ENCODE measurements at places on chromosomes 2 and 18.
A peak's percentile ranks its signal among the peaks of the same experiment; 100 is the strongest.

GRCh38 chr2:239564587-239564986 is 163.8 kb upstream of the HDAC4 start:
- no peak for DNase-seq

DNA sequence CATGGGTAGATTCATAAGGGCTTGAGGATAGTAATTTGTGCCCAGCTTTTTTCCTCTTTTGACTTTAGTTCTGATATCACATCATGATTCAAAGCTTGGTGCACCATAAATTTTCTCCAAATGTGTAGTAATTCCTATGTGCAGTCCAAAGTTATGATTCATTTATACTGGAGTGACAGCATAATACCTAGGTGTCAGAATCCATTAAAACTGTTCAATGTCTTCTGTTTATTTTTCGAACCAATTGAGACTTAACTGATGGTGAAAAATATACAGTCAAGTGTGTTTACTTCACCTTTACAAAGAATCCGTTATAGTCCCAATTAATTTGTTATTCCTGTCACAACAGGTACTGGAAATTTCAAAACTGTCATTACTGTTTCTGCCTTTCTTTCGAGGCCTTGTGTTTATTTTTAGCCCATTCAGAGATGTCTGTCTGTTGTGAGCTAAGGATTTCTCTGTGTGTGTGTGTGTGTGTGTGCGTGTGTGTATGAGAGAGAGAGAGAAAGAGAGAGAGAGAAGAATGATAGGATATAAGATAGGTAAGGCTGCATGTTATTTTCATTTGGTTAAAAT is 389.7 kb upstream of the ATP5MC3 start:
- DNase-seq = no peak

GRCh38 chr2:239253264-239253663 is 147.6 kb downstream of the HDAC4 start:
- DNase-seq = no peak

DNA sequence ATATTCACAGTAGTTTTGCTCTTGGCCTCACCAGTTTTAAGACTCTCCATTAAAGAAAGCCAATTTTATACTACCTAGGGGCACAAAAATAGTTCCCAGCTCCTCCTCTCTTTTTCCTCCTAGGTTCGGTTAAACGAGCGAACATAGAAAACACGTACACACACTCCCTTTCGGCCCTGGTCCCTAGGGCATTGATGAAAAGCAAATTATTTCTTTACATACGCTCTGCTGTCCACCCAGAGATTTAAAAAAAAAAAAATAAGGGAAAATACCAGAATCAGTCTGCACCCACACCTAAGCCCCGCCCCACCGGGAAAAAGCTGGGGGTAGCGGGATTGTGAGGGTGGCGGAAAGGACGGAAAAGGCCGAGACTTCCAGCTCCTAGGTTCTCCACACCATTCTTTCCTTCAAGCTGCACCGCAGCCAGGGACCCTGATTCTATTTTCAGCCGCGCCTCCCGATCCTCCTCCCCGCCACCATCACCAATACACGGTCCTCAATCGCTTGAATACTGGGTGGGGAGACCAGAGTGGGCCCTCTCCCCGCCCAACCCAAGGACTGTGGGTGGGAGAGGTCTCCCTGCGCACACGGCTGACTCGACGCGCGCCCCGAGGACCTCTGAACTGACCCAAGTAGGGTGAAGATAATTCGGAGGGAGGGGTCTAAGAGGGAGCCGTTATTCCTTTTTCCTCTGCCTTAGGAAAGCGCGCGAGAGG is 769 bp downstream of the ATF2 start:
- DNase-seq = peak; percentile 6

DNA sequence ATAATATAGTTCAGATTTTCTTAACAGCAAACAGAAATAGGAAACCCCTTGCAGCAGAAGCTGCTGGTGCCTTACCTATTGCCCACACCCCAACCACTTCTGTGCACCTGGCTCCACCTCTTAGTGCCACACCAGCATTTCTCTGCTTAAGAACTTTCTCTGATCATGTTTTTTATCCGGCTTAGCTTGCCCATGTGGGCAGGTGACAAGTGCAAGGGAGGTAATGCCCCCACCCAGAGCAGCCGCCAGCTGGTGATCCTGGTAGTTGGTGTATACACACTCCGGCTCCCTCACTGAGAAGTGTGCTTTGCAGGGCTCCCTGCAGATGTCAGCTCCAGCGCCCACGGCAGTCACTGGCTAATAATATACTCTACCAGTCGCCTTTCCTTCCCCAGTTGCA is 126.3 kb downstream of the ALPK2 start:
- DNase-seq = no peak

- DNase-seq = no peak
These were observed 562.7 kb upstream of the SLC39A10 start for GRCh38 chr2:195094330-195094729.

- no peak for DNase-seq
These were observed at the start of gene CHRNA1 for GRCh38 chr2:174764280-174765255. Gene CHRNA1 (minus strand): TSS chr2:174764472. CDS start chr2:174764394, 78 bp downstream.

DNA sequence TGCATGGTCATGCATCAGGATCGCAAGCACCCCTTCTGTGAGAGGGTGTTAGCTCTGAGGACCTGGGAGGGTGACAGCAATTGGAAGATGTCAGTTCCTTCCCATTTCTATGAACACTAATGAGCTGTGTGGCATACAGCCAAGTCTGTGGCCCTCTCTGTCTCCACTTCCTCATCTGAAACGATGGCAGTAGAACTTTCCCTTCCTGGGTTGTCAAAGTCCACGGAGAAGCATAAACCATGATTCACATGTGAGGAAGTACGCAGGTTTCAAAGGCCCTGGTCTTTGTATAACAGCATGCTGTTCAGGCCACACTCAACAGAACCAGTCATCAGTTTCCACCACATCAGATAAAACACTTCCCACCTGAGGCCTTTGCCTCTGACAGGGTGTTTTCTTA is 167.4 kb upstream of the RAB6C start:
- no peak for DNase-seq

DNA sequence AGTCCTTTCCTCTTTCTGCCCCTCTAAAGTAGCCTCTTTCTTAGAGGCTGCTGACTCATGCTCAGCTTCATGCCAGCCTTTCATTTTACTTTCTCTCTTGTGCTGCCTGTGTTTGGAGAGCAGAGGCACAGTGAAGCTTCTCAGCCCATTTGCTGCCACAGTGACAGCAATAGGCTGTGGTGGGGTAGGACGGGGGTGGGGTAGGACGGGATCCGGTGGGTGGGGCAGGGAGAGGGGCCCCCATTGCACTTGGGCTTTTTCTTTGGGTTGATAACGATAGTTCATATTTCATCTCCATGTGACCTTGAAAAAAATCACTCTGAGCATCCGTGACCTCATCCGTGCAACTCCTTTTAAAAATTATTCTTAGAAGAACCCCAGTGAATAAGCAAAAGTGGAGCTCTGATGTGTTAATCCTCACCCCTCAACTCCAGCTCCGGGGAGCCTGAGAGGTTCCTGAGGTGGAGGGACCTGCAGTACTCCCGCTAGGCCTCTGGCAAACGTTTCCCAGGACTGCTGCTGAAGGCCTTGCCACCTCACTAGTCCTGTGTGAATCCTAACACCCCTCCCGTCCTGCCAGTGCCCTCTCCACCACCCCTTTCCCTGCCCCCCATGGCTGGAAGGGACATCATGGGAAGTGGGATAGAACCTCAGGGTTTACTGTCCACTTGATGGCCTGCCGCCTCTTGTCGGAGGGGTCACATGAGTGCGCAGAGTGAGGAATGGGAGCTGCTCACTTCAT is 70.8 kb downstream of the INPP4A start:
- no peak for DNase-seq

DNA sequence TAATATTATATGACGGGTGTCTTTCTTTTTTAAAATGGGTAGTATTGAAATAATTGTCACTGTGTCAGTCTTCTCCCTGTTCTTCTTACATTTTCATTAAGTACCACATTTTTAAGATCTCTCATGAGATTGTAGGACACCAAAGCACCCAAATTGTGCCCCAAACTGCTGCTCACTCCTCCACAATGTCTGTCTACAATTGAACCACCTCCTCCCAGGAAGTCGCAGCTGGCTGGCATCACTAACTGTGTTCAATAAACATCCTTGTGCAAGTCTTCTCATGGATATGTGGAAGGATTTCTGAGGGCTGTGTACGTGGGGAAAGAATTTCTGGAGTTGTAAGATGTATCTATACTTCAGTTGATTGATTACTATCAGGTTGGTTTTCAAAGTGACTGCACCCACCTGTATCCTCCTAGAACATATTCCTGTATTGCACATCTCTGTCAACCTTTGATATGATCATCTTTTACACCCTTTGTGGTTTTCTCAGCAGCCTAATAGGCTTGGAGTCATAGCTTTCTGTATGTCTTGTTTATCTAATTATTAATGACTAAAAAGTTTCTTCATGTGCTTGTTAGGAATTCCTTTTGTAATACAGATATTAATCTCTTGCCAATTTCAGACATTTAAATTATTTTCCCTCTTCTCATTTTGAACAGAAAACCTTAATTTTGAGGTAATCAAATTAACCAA is 774.9 kb downstream of the RNF144A start:
- DNase-seq = peak; percentile 93
